ENCODE measurements at places on chromosomes 1 and 21.

DNA sequence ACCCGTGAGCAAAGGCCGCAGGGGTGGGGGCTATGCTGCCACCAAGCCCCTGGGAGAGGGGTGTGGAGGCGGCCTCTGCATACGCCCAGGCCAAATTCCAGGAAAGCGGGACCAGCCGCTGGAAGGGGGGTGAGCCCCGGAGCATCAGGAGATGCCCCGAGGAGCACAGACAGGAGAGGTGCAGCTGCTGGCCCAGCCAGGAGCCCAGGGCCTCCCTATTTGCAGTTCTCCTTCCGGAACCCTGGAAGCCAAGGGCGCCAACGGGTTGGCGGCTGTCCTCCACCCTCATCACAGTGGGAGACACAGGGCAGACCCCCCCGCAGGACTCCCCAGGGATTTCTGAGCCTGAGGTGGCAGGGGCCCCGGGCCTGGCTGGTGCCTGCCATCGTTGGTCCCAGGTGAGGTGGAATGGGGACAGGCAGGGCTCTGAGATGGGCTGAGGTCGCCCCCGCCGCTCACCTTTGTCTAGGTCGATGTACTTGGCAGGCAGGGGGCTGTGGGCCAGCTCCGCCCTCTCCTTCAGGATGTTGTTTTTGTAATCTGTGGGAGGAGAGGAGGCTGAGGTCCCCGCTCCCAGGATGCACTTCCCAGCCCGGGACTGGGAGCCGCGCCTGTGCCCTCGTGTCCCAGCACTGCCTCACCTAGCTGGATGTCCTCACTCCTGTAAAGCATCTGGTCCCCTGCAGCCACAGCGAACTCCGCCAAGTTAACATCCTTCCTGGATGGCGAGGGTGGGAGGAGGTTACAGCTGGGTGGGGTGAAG lies 4.4 kb upstream of the DVL1 start:
- no peak for DNase-seq

GRCh38 chr1:210496063-210496462 lies 167.4 kb downstream of the HHAT start:
- peak; percentile 55 for DNase-seq

- DNase-seq: peak; percentile 89
Measured at GRCh38 chr1:36187800-36188593, 32.0 kb downstream of the MAP7D1 start.

- peak; percentile 24 for DNase-seq
Measured at GRCh38 chr1:67019600-67020136, 34.3 kb downstream of the SLC35D1 start.

DNA sequence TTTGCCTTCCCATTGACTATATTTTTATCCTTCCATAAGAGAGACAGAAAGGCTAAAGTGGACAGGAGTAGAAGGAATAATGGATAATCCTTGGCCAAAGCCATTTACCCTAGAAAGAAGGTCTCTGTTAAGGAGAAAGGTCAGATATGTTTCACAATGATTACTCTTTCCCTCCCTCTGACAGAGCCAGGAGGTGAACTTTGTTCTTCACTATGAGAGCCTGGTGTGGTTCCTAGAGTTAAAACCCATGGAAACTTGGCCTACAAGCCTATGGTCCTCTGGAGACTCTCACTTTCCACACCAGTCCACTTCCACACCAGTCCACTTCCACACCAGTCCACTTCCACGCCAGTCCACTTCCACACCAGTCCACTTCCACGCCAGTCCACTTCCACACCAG lies 479.9 kb upstream of the ZP4 start:
- no peak for DNase-seq

DNA sequence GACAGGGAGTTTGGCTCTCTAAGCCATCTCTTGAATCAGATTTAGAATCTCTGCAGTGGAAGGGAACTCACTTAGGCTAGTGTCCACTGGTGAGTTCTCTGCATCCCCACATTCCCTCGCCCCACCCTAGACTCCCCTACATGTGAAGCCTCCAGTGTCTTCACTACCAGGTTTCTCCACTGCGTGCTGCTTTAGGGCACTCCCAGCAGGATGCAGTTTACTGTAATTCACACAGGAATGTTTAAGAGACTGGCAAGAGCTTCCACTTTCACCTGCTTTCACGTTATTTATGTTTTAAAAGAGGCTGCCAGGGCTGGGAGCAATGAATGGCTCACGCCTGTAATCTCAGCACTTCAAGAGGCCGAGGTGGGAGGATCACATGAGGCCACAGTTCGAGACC lies 60.2 kb downstream of the KAZN start:
- no peak for DNase-seq

DNA sequence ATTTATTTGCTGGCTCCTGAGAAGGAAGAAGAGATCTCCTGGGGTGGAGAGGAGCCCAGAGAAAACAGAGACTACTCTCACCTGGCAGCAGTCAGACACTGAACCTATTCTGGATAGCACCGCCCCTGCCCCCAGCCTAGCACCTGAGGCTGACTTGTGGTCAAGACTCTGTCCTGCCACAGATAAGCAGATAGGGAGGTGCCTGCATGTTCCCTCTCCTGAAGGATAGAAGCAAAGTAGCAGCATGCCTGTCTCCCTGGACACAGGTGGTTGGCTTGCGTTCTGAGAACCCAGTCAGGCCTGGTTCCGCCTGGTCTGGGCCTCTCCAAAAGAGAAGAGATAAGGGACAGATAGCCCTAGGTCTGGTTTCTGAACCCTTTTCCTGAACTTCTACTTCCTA lies 1.3 kb upstream of the EFNA3 start:
- no peak for DNase-seq

- no peak for DNase-seq
Measured at GRCh38 chr1:213564215-213564659, 423.5 kb upstream of the PROX1 start.

- DNase-seq: peak; percentile 43
Measured at GRCh38 chr21:37266515-37267221, 466 bp downstream of the VPS26C start.

DNA sequence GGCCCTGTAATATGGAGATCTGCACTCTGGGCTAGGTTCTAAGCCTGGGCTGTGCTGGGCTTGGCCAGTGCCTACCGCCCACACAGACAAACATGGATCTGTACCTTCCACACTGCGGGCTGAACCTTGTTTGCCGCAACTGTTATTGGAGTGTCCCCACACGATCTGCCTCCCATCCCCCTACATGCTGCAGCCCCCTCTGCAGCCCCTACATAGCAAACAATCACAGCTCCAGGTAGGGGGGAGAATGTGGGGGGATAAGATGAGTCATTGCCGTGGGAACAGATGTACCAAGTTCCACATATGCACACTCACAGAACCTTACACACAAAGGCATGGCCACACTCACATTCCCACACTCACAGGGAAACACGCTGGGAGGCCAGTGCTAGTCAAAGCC lies 2.1 kb upstream of the HCRTR1 start:
- DNase-seq: no peak

DNA sequence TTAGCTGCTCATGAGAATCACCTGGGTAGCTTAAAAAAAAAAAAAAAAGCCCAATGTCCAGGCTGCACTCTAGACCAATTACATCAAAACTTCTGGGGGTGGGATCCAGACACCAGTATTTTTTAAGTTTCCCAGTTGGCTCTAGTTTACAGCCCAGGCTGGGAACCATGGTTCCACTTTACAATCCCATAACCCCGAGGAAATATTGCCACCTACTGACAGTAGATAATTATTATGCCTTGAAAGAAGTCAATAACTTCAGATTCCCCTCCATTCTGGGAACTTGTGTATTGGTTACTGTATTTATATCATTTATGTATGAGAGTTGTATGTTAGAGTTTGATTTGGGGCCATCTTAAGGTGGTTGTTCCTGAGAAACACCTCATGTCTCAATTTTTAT lies 100.2 kb downstream of the SPATA46 start:
- DNase-seq: peak; percentile 63

- no peak for DNase-seq
Measured at GRCh38 chr1:168441745-168442144, 102.1 kb downstream of the XCL2 start.

DNA sequence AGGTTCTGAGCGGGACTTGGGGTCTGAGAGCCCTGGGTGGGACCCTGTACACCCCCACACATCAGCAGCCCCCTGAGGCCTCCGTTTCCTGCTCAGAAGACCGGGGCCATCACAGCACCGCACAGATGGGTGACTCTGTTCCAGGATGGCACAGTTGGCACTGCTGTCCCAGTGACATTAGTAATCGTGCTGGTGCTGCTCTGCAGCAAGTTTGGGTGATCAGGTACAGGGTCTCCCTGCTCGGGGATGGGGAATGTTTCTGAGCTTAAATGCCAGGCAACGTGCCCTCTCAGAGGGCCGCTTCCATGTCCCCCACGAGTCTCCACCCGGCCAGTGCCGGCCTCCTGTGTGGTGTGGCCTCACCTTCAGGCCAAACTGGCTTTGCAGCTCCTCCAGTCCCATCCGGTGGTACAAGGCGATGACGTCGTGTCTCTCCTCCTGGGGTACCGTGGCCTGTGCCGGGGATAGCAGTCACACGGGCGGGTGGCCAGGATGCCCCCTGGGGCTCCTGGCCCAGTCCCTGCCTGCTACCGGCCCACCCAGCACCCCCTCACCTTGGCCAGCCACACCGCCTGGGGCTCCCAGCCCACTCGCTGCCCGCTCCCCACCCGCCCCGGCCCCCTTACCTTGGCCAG lies 17.1 kb downstream of the PRXL2B start:
- no peak for DNase-seq

DNA sequence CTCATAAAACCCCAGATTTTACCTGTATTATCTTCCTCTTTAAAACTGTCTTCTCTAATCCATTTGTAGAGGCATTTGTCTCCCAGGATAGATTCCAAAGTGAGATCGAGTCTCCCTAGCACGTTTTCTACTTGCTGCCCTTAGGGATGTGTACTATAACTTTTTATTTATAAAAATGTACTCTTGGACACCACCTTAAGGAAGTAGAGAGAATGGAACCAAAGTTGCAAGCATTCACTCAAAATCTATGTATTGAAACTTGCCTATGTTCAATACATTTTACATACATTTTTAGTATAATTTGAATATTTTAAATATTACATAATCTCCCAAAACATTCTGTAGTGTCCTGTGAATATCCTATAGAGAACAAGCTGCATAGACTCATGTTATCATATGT lies 842 bp upstream of the SPRR2A start:
- DNase-seq: no peak

- DNase-seq: no peak
Measured at GRCh38 chr1:38283696-38284470, 237.3 kb upstream of the POU3F1 start.

GRCh38 chr1:229260297-229260696 lies 10.6 kb upstream of the RAB4A start:
- no peak for DNase-seq
